ENCODE measurements at places on chromosomes 11 and 22.

GRCh38 chr22:20021196-20022181, 579 bp downstream of the TANGO2 start:
- no peak for DNase-seq

- DNase-seq = no peak
Measured at GRCh38 chr11:17443000-17443399, 33.6 kb downstream of the ABCC8 start.

GRCh38 chr11:11731311-11732083, 109.7 kb upstream of the GALNT18 start:
- no peak for DNase-seq

GRCh38 chr11:47400768-47401279, 7.6 kb upstream of the SLC39A13 start:
- DNase-seq = no peak

DNA sequence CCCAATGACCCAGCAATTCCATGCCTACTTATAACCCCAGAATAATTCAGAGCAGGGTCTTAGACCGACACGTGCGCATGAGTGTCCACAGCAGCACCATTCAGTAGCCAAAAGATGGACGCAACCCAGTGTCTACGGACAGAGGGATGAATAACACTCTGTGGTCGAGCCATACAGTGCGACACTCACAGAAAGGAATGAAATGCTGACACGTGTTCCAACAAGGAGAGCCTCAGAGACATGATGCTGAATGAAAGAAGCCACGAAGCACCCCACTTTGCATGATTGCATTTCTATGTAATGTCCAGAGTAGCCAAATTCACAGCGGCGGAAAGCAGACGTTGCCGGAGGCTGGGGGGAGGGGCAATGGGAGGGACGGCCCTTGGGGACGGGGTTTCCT, 134.4 kb downstream of the CTTN start:
- DNase-seq = no peak

- no peak for DNase-seq
Measured at GRCh38 chr11:128527046-128527445, 60.3 kb downstream of the ETS1 start.

DNA sequence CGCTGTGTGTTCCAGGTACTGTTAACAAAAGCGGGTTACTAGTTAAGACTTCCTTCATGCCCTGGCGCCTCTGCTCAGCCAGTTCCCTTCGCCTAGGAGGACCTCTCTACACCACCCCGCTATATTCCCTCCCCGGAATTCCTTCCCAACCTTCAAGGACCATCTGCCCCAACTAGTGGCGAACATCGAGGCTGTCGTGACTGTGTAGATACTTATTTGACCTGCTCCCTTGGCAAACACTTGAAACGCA, 450 bp upstream of the BCL2L13 start:
- DNase-seq = no peak

DNA sequence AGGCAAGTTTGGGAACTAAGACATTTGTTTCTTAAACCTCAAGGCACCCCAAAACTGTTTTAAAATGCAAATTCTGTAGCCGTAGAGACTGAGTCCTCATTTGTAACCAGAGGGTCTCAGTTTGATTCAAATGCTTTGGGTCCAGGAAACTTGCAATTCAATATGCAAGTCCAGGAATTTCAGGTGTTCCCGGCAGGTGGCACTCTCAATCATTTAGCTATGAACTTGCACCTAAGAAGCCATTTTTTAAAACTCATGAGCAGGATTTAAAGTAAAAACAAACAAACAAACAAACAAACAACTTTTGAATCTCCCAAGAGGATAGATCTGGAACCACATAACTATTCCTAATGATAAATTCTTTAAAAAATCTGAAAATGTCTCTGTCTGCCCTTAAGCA, 8.7 kb upstream of the ABTB2 start:
- DNase-seq = no peak

- no peak for DNase-seq
Measured at GRCh38 chr11:3111466-3111865, 53.6 kb downstream of the OSBPL5 start.

DNA sequence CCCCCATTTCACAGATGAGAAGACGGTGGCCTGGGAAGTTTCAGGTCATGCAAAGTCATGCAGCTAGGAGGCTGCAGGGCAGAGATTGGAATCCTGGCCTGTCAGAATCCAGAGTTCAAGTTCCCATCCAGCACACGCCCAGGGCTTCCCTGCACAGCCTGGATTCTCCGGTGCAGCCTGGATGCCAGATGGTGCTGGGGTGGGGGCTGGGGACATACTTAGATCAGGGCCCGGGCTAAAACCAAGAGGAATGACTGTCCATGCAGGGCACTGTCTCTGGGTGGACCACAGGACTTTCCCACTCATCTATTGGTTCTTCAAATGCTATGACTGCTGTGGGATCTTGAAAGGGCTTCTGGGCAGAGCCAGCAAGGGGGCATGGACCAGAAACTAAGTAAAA, 24.6 kb downstream of the LMO1 start:
- DNase-seq = no peak

DNA sequence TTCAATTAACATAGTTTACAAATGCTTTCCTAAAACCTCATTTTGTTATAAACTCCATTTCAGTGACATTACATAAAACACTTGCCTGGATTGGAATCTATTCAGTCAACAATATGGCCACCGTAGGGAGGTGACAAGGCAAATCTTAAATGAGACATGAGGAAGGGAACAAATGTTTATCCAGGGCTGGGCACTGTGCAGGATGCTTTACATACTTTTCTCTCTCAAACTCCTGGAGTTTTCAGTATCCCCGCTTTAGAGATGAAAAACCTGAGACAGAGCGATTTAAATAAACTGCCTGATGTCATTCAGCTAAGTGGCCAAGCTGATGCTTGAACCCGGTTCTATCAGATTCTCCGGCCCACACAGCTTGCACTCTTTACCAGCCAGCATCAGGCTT, 259.9 kb downstream of the CADM1 start:
- DNase-seq = no peak

- no peak for DNase-seq
Measured at GRCh38 chr11:82889133-82890001, 10.9 kb downstream of the PRCP start.

- no peak for DNase-seq
Measured at GRCh38 chr11:118497831-118498230, 29.4 kb upstream of the TTC36 start.

- no peak for DNase-seq
Measured at GRCh38 chr11:61978703-61979661, 11.5 kb upstream of the FTH1 start.

- no peak for DNase-seq
Measured at GRCh38 chr11:75154646-75155569, 4.0 kb downstream of the SLCO2B1 start.

DNA sequence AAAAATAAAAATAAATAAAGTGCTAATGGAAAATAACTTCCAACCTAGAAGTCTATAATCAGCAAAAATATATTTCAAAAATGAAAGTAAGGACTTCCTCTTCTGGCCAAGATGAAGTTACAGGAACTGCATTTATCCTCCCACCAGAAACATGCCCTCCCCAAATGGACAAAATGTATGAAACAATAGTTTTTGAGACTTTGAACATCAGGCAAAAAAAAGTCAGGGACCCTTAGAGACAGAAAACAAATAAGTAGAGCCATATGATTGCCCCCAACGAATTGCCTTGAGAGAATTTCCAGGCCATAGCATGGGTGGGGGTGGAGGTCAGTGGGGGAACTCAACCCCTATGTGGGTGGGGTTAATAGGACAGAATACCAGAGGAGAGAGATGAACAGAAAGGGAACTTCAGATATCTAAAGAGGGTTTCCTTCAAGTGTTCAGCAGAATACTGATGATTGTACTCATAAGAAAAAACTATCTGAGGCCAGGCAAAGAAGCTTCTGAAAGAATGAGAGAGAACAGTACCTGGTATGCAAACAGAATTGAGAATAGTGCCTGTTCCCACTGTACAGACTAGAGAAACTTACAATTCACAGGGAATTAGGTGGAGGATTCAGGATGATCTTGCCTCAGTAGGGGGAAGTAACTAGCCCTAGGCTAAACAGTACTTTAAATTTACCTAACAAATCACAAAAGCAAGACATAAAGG, 26.6 kb upstream of the IL10RA start:
- no peak for DNase-seq

Data from right kidney (tissue), 9 donors.